ENCODE measurements at places on chromosomes 16 and 17.

- no peak for DNase-seq
Observed at GRCh38 chr17:36657763-36658490, 56.5 kb downstream of the MRM1 start.

DNA sequence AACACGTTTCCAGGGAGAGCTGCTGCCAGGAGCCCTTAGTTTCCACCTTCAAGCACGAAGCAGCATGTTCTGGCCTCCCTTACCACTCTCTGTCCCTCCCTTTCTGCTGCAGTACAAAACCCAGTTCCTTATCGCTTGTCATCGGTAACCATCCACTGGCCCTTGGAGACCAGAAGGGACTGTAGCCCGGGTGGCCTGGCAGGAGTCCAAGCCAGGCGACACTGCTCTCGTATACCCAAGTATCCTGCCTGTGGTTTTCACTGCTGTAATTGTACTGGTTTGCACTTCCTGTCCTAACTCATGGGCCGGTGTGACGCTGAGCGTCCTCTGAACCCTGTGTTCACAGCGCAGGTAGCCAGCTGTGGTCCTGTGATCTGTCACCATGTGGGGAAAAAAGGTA is 81.1 kb downstream of the MAF start:
- no peak for DNase-seq

DNA sequence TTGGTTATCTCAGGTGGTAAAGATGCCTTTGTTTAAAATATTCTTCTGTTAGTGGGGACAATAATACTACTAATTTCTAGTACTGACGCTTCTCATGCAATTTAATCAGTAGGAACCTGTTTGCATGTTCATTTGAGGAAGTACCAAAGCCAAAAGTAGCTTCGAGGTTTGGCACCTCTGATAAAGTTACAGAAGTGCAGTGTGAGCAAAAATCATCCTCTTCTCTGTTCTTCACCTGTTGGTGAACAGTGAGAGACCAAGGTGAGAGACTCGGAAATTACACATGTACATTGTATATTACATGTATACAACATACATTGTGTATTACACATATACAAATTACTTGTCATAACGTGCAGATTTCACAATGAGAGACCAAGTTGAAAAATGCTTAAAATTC is 404.6 kb downstream of the MAF start:
- no peak for DNase-seq

DNA sequence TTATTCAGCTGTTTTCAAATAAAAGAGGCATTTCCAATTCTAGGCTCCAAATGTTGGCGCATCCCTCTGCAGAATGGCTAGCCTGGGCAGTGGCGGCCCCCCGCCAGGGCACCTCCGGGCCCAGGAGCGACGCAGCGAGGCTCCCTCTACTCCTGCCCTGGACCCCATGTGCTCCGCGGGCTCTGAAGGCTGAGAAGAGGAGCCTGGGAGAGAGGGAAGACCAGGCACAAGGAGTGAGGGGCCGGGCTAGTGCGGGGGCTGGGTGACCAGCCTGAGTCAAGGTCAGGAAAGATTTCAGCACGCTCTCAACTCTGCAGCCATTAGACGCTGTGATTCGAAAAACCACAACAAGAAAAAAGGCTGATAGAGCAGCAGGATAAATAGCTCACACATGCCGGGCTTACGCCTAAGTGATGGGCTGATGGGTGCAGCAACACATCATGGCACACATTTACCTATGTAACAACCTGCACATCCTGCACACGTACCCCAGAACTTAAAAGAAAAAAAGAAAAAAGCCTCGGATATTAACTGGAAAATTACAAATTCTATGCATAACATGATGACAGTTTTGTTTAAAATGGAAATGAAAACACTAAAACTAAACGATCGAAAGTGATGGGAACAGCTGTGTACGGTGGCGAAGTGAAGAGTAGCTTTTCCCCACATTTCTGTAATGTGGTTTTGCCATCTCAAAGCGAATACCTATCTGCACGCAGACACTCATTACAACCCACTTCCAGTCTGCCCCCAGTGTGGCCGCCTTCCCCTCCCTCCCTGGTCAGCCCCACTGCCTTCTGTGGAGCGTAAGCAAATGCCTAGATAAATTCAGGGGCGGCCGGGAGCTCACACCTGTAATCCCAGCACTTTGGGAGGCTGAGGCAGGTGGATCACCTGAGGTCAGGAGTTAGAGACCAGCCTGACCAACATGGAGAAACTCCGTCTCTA is 44.4 kb downstream of the MAP1LC3B start:
- DNase-seq = peak; percentile 31

- no peak for DNase-seq
Observed at GRCh38 chr17:65518256-65518655, 43.2 kb downstream of the AXIN2 start.

- DNase-seq = peak; percentile 6
Observed at GRCh38 chr17:29948448-29949215, 7.2 kb downstream of the EFCAB5 start.

Measured in eye (tissue), 1 donor.